ENCODE measurements at places on chromosomes 1 and 21.
A peak's percentile ranks its signal among the peaks of the same experiment; 100 is the strongest.

DNA sequence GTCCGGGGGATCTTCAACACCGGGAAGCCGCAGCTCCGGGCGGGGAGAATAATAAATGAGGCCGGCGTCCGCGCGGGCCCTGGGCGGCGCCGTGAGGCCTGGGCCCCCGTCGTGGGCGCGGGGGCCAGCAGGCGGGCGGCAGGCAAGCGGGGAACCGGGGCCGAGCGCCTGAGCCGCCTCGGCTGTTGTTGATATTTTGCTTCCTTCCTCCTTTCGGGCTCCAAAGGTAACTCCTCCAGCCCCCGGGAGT is at the start of gene MEF2D:
Gene MEF2D, minus strand, starts transcription at position 233 of the 250 bp plus-strand sequence. CDS start 17,483 bp downstream, outside the sequence.
- no peak for DNase-seq

GRCh38 chr1:167934426-167935215 is 1.9 kb upstream of the DCAF6 start:
- no peak for DNase-seq

- DNase-seq = no peak
Measured at GRCh38 chr1:220798338-220798737, 11.6 kb downstream of the MTARC1 start.

- no peak for DNase-seq
Measured at GRCh38 chr1:32454726-32455125, 10.1 kb upstream of the ZBTB8B start.

DNA sequence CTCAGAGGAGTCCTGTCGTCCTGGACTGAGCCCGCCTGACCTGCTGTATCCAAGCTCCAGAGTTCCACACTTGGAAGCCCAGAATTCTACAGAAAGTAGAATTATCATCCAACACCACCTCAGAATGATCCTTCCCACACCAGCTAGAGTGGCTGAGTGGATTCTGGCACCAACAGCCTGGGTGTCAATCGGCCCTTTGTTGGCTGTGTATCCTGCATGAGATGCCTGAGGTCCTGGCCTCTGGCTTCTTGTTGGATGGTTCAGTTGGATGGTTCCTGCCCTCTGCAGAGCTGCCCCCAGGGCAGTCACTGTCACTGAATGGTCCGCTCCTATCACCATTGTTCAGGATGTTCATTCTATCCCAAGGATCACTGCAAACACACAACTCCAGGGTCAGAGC is 49.8 kb downstream of the PGBD5 start:
- no peak for DNase-seq

GRCh38 chr1:36664571-36665287 is 182.0 kb upstream of the CSF3R start:
- DNase-seq = no peak

GRCh38 chr1:114330451-114330983 is 176.8 kb upstream of the SYT6 start:
- no peak for DNase-seq

DNA sequence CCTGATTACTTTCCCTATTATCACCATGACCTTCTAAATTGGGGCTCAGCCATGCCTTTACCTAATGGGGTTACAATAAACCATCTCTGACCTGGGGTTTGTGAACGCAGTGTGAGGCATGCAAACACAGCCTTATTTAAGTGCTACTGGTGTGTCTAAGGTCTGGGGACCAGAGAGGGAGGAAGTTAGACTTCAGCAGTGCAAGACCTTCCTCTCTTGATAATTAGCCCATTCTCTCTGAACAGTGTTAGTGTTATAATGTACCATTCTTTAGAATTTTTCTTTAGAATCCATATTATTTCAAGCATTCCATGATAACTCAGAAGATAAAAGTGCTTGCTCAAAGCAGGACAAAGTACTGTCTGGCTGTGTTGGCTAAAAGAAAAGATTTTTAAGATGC is 10.5 kb upstream of the LRRC8D start:
- no peak for DNase-seq

DNA sequence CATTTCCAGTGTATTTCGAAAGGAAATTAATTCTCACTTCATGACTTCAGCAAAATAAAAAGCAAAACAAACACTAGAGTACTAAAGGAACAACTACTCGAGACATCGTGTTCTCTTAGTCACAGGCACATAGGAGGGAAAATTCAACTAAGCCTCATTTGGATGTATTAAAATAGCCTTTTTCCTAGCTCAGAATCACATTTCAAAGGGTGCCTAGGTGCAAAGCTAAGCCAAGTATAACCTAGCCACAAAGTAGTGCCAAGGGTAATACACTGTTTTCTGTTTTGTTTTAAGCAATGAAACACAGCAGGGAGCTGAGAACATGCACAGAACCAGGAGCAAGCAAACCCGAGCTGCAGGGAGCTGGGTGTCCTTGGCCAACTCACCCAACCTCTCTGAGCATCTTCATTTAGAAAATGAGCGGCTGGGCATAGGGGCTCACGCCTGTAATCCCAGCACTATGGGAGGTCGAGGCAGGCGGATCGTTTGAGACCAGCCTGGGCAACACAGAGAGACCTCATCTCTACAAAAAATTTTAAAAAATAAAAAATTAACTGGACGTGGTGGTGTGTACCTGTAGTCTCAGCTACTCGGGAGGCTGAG is 26.6 kb upstream of the ACBD6 start:
- no peak for DNase-seq

DNA sequence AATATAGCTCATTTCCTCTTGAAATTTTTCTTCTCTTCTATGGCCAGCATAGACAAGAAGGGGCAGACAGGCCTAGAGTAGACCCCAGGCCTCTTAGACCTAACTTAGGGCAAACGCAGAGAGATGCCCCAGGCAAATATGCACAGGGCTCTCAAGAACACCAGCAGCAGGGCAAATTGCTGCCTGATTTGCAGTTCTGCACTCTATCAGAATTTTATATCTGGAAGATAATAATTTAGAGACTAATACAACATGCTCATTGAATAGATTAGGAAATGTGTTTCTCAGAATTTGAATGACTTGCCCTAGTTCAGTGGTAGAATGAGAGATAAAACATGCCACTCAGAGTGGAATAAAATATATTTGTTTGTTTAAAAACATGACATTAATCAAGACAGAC is 200.4 kb upstream of the ADGRL2 start:
- no peak for DNase-seq

GRCh38 chr1:169107603-169108208 is 1.2 kb downstream of the ATP1B1 start:
- peak; percentile 42 for DNase-seq

- no peak for DNase-seq
Measured at GRCh38 chr1:10897321-10897980, 101.0 kb upstream of the CASZ1 start.

GRCh38 chr1:9615316-9616063 is 26.8 kb downstream of the TMEM201 start:
- peak; percentile 68 for DNase-seq

GRCh38 chr1:16218014-16218673 is 5.7 kb upstream of the ARHGEF19 start:
- no peak for DNase-seq

GRCh38 chr1:40308036-40308727 is 8.9 kb downstream of the COL9A2 start:
- DNase-seq = no peak

- no peak for DNase-seq
Measured at GRCh38 chr1:38087676-38088075, 41.1 kb upstream of the POU3F1 start.

GRCh38 chr1:13917607-13918006 is 217.6 kb downstream of the PRDM2 start:
- DNase-seq = no peak

GRCh38 chr1:39919545-39919944 is 17.8 kb upstream of the MYCL start:
- peak; percentile 51 for DNase-seq

GRCh38 chr1:96482616-96483015 is 239.0 kb upstream of the PTBP2 start:
- no peak for DNase-seq

DNA sequence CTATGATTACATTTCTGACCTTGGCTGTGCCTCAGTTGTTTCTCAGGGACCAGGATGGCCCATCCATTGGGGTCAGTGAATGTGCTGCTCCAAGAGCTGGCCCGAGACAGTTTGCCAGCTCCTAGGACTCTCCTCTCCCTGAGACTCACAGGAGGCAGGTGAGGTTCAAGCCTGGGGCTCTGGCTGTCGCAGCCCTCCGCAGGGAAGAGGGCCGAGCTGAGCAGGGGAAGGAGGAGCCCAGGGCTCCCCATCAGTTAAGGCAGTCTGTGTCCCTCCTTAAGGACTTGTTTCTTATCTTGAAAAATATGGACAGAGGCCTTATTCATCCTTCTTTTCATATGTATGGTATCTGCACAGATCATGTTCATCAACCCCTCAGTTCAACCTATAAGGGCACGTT is 26.6 kb upstream of the SARS1 start:
- no peak for DNase-seq

DNA sequence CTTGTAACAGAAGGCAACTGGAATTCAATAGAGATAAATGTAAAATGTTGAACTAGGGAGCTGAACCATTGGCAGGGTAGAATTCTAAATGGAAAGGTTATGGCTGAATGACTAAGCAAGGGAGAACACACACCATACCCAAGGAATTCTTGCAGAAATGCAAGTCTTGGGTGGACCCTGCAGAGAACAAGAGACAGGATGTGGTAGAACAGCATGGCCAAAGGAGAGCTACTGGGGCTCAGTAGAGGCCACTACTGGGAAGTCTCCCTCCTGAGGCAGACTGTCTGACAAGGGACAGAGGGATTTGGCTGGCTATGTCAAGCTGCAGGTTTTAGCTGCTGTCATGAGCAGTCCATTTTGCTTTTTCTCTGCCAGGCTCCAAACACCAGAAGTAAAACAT is 180.9 kb downstream of the TNR start:
- no peak for DNase-seq

GRCh38 chr1:167599957-167600581 is 30.0 kb upstream of the RCSD1 start:
- peak; percentile 28 for DNase-seq

Data from stimulated activated naive CD8-positive, alpha-beta T cell treated with anti-CD3 and anti-CD28 coated beads, Interleukin-15, Interleukin-2, amounts not matched to agents 100 U/mL and 50 U/mL, for 24 hours (primary cell).